ENCODE measurements at places on chromosomes 6 and 20.

GRCh38 chr6:109717971-109718370, 26.9 kb downstream of the FIG4 start:
- no peak for DNase-seq

GRCh38 chr6:42166444-42167141, 6.6 kb upstream of the GUCA1A start:
- DNase-seq, result peak; percentile 75

GRCh38 chr6:119350952-119351372, 1.4 kb upstream of the MAN1A1 start:
- peak; percentile 9 for DNase-seq

DNA sequence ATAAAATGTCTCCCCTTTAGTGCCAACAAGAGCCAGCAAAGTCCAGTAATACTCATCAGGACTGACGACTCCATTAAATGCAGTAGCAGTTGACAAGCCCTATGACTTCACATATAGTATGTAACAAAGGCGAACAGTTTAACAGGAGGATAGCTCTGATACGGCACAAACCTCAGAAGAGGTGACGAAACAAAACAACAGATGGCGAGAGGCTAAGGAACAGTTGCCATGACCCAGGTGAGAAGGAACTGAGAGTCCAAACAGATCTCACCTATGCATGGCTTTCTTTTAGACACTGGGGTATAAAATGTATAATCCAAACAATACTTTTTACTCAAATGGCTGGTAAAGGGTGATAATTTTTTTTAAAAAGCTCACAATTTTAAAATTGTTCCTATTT, 37.1 kb downstream of the SYNE1 start:
- DNase-seq, result no peak

GRCh38 chr20:35560541-35560940, 18.7 kb downstream of the ERGIC3 start:
- no peak for DNase-seq

GRCh38 chr6:154277629-154278017, 79.0 kb downstream of the IPCEF1 start:
- DNase-seq, result no peak

- DNase-seq, result no peak
These were observed 215.4 kb upstream of the PREP start for GRCh38 chr6:105618247-105618646.

- no peak for DNase-seq
These were observed 80.5 kb downstream of the WDR27 start for GRCh38 chr6:169621311-169621710.

DNA sequence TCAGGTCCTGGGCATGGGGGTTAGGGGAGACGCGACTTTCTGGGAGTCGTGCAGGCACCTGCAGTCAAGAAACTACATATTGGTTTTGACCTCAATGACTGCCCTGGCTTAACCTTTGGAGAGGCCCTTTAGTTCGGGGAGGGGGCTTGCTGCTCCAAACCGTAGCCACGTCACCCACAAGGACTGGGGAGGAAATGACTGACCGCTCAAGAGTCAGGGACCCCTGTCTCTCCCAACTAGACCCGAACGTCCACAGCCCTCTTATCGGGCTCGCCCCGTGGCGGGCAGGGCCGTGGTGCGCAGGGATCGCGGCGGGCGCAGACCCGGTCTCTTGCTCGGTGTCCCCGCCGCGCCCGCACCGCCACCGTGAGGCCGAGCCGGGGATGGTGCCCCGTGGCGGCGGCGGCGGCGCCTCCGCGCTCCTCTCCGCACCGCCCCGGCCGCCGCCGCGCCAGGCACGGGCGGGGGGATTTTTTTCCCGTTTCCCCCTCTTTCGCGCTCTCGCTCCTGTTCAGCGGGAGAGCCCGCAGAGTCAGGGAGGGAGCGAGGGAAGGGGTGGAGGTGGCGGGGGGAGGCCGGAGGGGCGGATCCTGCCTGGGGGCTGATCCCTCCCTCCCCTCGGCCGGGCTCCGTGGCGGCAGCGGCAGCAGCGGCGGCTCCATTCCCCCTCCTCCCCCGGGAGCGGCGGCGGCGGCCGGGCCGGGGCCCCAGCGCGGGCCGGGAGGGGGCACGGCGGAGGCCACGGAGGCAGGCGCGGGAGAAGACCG, at the start of gene BRPF3:
Gene BRPF3 (plus strand): TSS at position 632 of the 767 bp plus-strand sequence. CDS start 3,579 bp downstream, outside the sequence.
- DNase-seq, result peak; percentile 43

- DNase-seq, result no peak
These were observed 199.8 kb downstream of the NFATC2 start for GRCh38 chr20:51342510-51343236.

GRCh38 chr20:56516631-56517030, 7.9 kb upstream of the FAM209A start:
- DNase-seq, result no peak

DNA sequence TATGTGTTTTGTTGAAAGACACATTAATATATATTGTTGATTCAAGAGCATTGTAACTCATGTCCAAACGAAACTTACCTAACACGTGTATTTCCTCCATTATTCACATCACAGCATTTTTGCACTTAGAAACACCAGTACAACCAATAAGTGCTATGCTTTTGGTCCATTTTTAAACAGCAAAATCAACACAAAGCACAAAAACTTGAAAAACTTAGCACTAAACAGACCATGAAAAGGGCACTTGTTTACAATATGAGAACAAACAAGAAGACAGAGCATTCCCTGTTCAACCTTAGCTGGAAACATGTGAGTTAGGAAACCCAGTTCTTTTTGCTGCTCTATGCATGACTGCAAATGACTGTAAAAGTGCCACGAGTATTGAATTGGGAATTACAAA, 9.6 kb downstream of the GLYATL3 start:
- DNase-seq, result no peak

DNA sequence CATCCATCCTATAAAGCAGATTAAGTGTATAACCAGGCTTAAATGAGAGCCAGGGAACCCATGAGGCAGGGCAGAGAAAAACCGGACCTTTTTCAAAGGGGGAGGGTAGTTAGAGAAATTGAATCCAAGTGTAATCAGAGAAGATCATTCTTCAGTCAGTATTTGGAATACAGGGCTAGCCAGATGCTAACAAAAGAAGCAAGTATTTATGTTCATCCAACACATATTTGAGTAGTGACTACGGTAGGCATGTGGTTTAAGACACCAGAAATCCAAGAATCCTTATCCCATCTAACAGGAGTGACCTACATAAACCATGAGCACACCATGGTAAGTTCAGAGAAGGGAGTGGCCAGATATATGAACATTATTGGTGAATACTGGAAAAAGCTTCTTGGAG, 46.8 kb upstream of the FAM83C start:
- DNase-seq, result no peak

GRCh38 chr6:133070410-133071043, 170.6 kb upstream of the EYA4 start:
- DNase-seq, result no peak

GRCh38 chr20:41142245-41142644, 4.9 kb downstream of the PLCG1 start:
- DNase-seq, result no peak

- DNase-seq, result no peak
These were observed 34.1 kb upstream of the SLC35D3 start for GRCh38 chr6:136887953-136888352.

GRCh38 chr20:4047614-4048013, 32.3 kb upstream of the RNF24 start:
- DNase-seq, result no peak

DNA sequence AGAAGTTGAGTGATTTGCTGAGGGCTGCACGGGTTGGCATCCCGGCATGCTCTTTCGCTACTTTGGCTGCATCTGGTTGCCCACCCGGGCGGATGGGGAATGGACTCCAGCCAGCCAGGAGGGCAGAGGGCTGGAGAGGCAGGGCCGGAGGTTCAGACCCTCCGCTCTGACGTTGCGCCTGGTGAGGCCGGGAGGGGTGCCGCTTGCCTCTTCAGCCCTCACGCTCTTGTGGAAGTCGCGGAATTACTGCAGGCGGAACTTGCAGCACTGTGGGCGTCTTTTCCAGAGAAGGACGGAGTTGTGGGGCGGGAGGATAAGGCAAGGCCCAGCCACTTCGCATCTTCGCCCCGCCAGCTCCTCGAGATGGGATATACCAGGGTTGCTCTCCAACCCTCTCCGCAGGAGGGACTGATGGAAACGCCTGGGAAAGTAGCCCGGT, 656 bp downstream of the RTEL1 start:
- DNase-seq, result no peak

- DNase-seq, result no peak
These were observed 185.9 kb downstream of the ESR1 start for GRCh38 chr6:151993364-151993763.

GRCh38 chr6:160121981-160122380, 366 bp downstream of the SLC22A1 start:
- no peak for DNase-seq

DNA sequence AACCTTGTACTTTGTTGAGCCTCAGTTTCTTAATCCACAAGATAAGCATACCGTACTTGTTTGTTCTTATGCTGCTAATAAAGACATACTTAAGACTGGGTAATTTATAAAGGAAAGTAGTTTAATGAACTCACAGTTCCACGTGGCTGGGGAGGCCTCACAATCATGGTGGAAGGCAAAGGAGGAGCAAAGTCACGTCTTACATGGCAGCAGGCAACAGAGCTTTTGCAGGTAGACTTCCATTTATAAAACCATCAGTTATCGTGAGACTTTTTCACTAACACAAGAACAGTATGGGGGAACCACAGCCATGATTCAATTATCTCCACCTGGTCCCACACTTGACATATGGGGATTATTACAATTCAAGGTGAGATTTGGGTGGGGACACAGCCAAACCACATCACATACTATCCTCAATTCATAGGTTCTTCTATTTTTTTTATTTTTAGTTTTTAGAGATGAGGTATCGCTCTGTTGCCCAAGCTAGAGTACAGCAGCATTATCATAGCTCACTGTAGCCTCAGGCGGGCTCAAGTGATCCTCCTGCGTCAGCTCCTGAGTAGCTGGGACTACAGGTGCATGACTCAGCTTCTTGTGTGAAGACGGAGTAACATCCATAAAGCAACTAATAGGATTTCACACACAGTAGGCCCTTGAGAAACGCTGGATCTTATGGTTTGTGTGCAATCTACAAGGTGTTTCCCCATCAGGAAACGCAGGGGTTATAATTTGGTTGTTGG, 76.7 kb upstream of the IYD start:
- DNase-seq, result no peak

- DNase-seq, result no peak
These were observed 57.8 kb downstream of the SLC22A23 start for GRCh38 chr6:3398755-3399696.

- no peak for DNase-seq
These were observed 68.5 kb downstream of the PLEKHG1 start for GRCh38 chr6:150667977-150668716.

- no peak for DNase-seq
These were observed 25.6 kb upstream of the SULF2 start for GRCh38 chr20:47810721-47811347.

DNA sequence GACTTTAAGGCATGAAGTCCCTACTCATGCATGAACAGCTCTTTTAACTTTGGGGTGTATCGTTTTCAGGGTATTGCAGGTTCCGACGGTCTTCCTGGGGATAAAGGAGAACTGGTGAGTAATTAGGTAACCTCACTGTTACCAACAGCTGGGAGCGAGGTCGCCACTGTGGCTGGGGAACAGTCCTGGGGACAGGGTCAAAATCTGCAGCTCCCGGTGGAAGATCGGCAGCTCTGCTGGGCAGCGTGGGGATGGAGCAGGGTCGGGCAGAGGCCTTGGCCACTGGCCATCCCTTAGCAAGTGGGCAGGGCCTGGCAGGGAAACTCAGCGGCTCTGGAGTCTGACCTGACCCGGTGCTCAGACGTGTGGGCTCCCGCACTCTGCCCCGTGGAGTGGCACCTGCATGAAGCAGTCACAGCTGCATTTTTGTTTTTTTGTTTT, 16.1 kb downstream of the COL9A3 start:
- no peak for DNase-seq

DNA sequence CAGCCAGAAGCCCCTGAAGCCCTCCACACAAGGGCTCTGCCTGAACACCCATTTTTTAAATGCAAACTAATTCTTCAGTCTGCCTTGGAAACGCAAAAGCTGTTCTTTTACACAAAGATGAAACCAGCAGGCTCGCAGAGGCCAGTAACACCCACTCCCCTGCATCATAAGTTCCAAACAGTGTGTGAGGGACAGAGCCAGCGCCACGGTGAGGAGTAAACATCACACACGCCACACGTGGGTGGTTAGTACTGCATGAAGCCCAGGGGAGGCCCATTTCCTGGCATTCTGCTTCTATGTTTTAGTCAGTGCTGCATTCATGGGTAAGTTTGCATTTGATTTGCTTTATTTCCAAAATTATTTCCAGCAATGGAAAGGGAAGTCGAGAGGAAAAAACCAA, 217.7 kb upstream of the RIN2 start:
- DNase-seq, result no peak

GRCh38 chr6:100763617-100764241, 117.4 kb downstream of the ASCC3 start:
- no peak for DNase-seq

DNA sequence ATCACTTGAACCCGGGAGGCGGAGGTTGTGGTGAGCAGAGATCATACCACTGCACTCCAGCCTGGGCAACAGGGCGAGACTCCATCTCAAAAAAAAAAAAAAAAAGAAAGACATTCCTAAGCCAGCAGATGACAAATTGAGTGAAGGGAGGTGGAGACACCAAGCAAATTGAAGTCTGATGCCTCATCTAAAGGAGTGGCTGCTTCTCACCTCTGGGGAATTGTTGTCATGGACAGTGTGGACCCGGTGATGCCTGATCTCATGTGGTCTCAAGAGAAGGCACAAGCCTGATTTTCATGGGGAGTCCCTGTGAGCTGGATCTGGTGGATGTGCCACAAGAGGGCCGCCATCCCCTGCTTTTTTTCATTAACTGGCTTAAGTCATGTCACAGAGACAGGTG, 272.0 kb downstream of the ZNF217 start:
- DNase-seq, result no peak

- no peak for DNase-seq
These were observed 618.4 kb downstream of the MMUT start for GRCh38 chr6:48844696-48845095.

DNA sequence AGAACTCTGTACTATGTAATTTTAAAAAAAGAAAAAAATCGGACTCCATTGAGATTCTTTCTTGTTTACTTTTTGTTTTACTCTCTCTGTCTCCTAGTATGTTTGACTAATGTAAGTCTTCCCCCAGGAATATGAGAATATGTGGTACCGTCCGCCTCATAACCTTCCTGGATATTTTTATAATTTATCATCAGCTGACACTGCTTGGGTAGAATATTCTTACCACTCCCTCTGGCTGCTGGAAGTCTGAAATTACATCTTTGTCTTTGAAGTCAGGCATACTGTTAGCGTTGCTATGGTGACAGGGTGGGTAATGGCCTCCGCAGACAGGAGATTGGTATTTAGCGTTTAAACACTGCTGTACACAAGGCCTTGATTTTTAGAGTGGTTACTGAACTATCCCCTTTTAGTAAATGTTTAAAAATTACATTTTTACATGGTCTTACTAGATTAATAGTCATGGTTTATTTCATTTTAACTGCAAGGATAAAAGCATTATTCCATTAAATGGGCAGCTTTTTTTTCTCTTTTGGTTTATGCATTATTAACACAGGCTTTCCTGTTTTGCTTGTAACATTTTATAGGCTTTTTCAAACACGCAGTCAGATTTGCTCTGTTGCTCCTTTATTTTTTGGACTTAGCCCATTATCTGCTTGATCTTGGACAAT, 176.4 kb downstream of the ARID1B start:
- DNase-seq, result peak; percentile 15

GRCh38 chr20:38859070-38859690, 53.7 kb downstream of the PPP1R16B start:
- DNase-seq, result no peak

GRCh38 chr20:23507346-23507745, 16.4 kb downstream of the CST8 start:
- no peak for DNase-seq

- DNase-seq, result no peak
These were observed 12.2 kb upstream of the TAAR9 start for GRCh38 chr6:132525866-132526265.

All from NCI-H1930 (cell line).